ENCODE measurements at places on chromosomes 7 and 10.

- no peak for DNase-seq
These were observed 290.6 kb upstream of the PHYHIPL start for GRCh38 chr10:58885686-58886345.

GRCh38 chr10:128835361-128835760 is 631.7 kb upstream of the MGMT start:
- DNase-seq: no peak

DNA sequence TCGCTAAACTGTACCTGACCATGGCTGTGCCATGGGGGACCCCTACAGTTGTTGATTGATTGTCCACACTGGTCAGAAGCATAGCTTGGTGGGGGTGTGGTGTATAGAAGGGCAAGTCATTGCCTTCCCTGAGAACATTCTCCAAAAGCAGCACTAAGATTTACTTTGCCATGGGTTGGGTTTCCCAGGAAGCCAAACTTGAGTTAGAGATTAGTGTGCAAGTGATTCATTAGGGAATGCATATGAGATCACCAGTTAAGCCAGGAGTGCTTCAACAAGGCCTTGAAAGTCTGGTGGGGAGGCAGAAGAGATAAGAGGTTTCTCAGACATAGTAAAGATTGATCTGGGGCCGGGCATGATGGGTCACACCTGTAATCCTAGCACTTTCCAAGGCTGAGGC is 21.4 kb upstream of the TPST1 start:
- DNase-seq: no peak

- DNase-seq: no peak
These were observed 105.5 kb upstream of the ZNF438 start for GRCh38 chr10:31136930-31137885.

DNA sequence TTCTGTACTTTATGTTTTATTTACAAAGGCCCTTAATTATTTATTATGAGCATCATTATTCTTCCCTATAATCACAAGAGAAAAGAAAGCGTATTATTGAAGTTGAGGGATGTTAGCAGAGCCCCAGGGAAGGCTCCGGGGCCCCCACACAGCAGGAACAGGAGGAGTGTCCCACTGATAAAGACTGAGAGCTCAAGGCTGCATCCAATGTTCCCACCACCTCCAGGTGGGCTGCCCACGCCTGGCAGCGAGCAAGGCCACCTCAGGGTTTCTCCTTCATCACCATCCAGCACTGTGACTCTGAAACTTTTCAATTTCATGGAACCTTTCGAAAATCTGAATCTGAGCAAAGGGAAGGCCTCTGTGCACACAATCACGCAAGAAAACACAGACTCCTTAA is 35.9 kb upstream of the WIPF3 start:
- DNase-seq: no peak

DNA sequence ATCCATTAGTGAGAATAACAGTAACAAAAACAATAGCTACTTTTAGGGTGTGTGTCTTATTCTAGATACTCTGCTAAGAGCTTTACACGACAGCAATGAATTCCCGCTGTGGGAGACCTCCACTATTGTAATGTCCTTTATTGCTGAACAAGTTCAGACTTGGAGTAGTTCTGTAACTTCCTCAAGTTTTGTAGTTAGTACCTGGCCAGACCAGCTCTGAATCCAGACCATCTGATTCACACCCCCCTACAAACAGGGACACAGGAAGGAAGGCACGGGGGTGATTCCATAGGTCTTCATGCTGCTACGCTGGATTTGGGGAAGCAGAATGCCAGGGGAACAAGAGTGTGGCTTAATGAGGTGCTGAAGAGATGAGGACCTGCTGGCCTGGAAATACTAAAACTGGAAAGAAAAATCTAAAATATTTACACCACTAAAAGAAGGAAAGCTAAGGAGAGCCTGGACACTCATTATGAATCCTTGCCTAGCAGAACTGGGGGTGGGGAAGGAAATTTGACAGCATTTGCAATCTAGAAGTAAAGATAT is 194.6 kb upstream of the TMEM72 start:
- DNase-seq: no peak

- no peak for DNase-seq
These were observed 6.2 kb upstream of the MYL7 start for GRCh38 chr7:44147026-44147991.

DNA sequence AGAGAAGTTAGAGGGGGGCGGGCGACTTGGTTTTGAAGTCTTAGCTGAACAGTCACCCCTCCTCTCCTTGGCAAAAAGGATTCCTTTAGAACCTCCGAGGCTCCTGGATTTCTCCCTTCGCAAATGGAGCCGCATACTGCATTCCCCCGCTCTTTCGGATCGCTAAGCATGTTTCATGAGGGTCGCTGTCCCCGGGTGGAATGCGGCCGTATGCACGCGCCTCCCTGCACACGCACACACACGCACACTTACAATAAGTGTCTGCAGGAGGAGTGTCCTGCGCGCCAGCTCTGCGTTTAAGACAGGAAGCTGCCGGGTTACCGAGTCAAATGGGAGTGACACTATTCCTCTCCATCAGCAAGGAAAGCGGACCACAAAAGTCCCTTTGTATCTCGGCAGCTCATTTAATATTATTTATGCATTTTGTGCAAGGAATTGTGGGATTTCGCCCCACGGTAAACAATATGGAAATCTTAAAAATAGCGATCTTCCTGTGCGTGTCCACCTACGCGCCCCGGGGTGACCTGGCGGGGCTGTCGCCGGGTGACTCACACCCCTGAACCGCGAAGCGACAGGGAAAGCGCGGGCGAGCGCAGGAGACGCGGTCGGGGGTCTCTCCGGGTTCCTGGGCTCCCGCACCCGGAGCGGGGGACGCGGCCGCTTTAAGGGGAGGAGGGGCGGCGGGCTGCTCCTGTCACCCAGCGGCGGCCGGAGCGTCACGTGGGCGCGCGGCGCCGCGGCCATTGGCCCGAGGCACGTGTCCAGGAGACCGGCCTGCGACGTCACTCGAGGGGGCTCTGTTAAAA is 988 bp upstream of the EN2 start:
- no peak for DNase-seq

- DNase-seq: no peak
These were observed 15.9 kb downstream of the TTYH3 start for GRCh38 chr7:2647594-2648172.
